ENCODE measurements at places on chromosomes 3 and 15. TPM values are rescaled to one million over a fixed set of nuclear protein-coding genes. Genes with fewer than 3 reads are reported as not detected.
A peak's percentile ranks its signal among the peaks of the same experiment; 100 is the strongest.

- no peaks in the 10 kb centered on the region for H3K27me3 ChIP-seq
- DNase-seq = no peak
- no peak overlapping the region for H3K4me3 ChIP-seq
- no peaks in the 10 kb centered on the region for H3K4me1 ChIP-seq
- no peaks in the 10 kb centered on the region for H3K36me3 ChIP-seq
Measured at GRCh38 chr15:59524331-59524731, 86.3 kb downstream of the FAM81A start.

GRCh38 chr3:132256989-132257388 lies 60.2 kb upstream of the ACP3 start:
- no peaks in the 10 kb centered on the region for H3K27me3 ChIP-seq
- no peaks in the 10 kb centered on the region for H3K36me3 ChIP-seq
- H3K4me3 ChIP-seq = no peak overlapping the region
- peak; percentile 38 for DNase-seq
- H3K27ac ChIP-seq = no peak overlapping the region
- H3K4me1 ChIP-seq = no peaks in the 10 kb centered on the region

DNA sequence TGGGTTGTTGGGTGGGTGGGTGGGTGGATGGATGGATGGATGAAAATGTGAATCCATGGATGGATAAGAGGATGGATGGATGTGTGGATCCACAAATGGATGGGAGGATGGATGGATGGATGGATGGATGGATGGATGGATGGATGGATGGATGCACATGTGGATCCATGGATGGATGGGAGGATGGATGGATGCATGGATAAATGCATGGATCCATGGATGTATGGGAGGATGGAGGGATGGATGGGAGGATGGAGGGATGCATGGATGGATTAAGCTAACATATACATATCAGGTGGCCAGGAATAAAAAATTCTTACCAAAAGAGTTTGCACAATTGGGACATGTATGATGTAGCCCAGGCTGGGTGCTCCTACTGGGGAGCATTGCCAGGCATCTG lies 195.3 kb downstream of the FEZF2 start:
- no peaks in the 10 kb centered on the region for H3K4me1 ChIP-seq
- H3K27me3 ChIP-seq = no peaks in the 10 kb centered on the region
- no peak for DNase-seq
- no peak overlapping the region for H3K4me3 ChIP-seq
- no peak overlapping the region for H3K27ac ChIP-seq
- H3K36me3 ChIP-seq = no peaks in the 10 kb centered on the region

GRCh38 chr3:150611666-150612065 lies 8.5 kb downstream of the SELENOT start:
- no peaks in the 10 kb centered on the region for H3K27me3 ChIP-seq
- no peak overlapping the region for H3K27ac ChIP-seq
- H3K4me3 ChIP-seq = no peak overlapping the region
- no peak for DNase-seq

The HGD gene
- total RNA-seq = 0.59 TPM

The MAGI1 gene
- 38.6 TPM for total RNA-seq

DNA sequence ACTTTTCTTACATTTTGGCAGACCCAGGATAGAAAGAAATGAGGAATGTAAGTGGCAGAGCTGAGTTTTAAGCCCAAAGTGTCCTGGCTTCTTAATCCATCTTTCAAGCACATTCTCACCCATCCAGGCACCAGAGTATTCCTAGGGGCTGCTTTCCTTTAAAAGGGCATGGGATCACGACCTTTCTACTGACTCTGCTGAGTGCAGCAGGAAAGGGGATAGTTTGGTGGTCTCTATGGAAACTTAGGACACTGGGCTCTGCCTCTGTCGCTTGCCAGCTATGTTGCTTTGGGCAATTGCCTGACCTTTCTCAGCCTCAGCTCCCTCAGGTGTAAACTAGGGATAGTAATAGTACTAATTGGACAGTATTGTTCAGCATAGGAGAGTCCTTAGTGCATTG lies 458.4 kb downstream of the PDCD6IP start:
- H3K4me1 ChIP-seq = no peaks in the 10 kb centered on the region
- peaks cover 3% of the 10 kb centered on the region for H3K27me3 ChIP-seq
- no peaks in the 10 kb centered on the region for H3K36me3 ChIP-seq
- no peak overlapping the region for H3K4me3 ChIP-seq
- no peak overlapping the region for H3K27ac ChIP-seq
